ENCODE measurements at places on chromosomes 5 and 9.
A peak's percentile ranks its signal among the peaks of the same experiment; 100 is the strongest.

DNA sequence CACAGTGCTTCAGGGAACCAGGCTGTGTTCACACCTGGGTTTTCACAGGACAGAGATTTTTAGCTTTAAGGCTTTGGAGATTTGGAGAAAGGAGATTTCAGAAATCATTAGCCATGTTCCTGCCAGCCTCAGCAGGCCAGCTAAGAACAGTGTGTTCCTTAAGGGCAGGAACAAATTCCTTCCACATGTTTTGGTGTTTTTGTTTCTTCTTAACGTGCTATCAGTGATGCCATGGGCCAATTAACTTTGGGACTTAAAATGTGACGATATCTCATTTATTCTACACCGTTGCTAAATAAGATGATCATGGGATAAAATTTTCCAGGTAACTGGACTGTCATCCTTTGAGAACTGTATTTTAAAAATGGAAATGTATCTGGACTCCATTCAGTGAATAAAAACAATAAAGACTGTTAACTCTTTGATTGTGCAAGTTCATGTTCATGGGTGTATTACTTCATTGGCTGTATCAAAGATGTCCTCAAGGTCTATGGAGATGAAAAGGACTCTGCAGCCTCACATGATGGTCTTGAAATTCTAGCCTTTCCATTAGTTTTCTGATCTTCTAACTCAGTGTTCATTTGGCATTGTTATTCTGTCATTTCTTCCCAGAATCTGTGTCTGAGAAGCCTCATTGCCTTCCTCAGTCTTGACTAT lies 72.3 kb downstream of the ZNF366 start:
- no peak for DNase-seq

DNA sequence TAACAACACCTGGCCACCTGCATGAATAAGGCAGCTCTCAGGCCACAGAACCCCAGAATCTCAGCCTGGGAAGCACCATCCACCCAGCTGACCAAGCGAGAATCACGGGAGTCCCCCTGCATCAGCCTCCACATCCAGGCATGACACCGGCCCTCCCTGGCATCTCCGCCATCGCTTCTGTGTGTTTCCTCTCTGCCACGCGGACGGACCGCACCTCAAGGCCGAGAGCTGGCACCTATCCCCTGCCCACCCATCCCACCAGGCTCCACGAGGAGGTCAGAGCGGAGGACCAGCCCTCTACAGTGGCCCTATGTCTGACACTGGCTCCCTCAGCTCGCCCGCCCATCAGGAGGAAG lies 134.7 kb downstream of the COL23A1 start:
- no peak for DNase-seq

- DNase-seq = no peak
Observed at GRCh38 chr9:124299515-124300090, 41.9 kb downstream of the NEK6 start.

DNA sequence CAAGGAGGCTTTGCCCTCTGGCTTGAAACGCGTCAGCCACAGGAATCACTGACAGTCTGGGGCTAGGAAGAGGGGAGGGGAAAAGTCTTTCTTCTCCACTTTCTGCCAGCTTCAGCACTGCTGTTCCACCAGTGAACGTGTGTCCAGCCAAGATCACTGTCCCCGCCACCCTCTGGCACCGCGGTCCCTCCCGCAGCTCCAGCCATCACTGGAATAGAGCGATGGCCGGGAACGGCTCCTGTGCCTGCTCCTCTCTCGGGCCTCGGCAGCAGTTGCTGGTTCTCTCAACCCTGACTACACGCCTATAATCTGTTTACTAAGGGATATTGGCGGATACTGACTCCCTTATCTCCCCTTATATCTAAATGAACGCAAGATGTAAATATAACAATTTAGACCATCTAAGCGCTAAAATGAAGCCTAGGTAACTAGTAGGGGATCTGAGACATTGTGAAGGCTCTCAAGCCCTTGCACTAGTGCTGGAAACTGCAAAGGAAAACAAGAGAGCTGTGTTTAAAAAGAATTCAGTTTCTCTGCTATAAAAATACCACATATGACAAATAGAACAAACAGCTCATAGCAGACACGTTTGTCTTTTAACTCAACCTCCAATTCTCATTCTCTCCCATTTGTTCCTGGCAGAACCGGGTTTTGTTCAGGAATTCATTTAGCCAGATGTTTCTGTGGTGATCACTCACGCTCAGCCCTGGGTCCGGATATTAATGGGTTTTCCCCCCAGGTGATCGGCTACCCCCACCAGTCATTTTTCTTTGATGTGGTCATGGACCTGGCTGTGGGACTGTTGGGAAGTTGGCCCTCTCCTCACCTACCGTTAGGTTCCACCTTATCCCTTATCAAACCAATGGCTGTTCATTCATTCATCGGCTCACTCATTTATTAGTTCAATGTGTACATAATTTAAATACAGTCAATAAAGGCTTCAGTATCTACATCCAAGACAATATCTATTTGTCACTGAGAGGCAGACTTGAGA lies 149.8 kb downstream of the MED10 start:
- DNase-seq = no peak

DNA sequence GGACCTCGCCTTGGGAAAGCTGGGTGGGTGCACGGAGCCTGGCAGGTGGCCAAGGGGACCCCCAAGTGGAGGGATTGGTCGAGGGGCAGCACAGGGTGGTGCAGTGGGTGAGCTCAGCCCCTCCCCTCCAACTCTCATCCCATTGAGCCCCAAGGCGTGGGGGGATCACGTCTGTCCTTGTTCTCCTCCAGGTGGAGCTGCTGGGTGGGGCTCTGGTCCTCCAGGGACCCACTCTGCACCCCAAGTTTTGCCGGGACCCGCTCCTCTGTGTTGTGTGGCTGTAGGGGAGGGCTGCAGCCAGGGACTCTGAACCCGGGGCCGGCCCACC lies 3.6 kb upstream of the FUT7 start:
- DNase-seq = no peak

DNA sequence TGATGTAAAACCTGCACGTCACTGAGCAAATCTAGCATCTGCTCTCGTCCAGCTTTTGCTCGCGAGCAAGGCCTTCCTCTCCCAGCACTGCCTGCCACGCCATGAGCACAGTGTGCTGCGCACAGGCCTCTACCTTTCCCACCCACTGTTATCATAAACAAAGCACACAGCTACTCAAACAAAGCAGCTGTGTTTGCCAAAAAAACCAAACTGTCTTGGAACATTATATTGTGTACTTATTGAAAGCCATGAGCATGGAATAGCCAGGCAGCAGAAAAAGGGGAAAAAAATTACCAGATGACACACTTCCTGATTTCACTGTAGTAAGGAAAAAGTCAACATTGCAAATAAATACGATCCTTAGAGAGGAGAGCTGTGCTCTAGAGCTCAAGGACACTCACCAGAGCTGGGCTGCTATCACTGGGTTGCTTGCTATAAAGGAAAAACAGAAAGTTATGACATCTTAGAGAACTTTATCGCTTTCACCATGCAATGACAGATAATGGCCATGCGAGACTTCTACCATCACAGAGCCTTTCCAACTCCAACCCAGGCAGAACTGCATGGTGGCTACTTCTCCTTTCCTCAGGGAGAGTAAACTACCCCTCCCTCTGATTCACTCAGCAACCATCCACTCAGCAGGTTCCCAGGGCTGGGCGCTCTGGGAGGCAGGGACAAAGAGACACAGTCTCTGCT lies 69.6 kb downstream of the EPB41L4B start:
- DNase-seq = no peak

DNA sequence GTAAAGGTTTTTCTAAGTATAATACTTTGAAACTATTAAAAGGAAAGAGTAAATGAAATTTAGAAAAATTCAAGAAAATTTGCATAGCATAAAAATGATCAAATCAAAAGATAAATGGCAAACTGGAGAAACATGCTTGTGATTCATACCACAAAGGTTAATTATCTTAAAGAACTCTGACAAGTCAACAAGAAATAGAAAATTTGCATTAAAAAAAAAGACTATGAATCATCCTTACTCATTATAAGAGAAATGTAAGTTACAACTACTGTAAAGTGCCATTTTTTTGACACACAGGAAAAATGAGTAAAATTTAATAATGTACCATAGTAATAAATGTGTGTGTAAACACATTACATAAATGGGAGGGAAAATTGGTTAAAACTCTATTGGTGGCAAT lies 624.4 kb upstream of the C9orf72 start:
- no peak for DNase-seq

GRCh38 chr5:31638345-31638744 lies 586 bp upstream of the PDZD2 start:
- no peak for DNase-seq

GRCh38 chr9:134125413-134126095 lies 10.3 kb upstream of the WDR5 start:
- DNase-seq = no peak

DNA sequence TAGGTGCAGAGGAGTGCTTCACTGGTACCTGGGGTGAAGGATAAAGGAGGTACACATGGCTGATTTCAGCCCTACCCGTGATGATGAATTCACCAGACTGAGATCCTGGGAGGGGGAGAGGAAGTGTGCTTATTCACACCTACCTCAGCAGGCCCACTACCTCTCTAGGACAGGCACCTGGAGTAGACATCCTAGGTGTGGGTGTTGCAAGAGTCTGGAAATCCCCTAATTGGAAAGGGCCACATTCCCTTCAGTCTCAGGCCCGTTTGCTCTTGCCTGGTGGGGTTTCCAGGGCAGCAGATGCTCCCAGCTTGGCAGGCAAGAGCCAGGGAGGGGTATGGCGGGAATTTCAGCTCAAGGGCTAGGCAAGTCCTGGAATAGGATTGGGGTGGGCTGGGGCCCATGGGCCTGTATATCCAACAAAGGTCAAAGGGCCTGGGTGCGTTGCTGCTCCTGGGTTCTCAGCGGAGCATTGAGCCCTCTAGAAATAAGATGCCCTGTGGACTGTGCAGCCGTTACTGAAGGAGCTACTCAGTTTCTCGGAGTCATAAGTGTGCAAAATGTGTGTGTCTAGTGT lies 5.8 kb upstream of the CCL21 start:
- no peak for DNase-seq

GRCh38 chr5:32932241-32932935 lies 221.3 kb downstream of the NPR3 start:
- no peak for DNase-seq

- DNase-seq = no peak
Observed at GRCh38 chr5:16794269-16794913, 141.7 kb downstream of the MYO10 start.

GRCh38 chr9:115972362-115972761 lies 181.2 kb upstream of the PAPPA start:
- no peak for DNase-seq

DNA sequence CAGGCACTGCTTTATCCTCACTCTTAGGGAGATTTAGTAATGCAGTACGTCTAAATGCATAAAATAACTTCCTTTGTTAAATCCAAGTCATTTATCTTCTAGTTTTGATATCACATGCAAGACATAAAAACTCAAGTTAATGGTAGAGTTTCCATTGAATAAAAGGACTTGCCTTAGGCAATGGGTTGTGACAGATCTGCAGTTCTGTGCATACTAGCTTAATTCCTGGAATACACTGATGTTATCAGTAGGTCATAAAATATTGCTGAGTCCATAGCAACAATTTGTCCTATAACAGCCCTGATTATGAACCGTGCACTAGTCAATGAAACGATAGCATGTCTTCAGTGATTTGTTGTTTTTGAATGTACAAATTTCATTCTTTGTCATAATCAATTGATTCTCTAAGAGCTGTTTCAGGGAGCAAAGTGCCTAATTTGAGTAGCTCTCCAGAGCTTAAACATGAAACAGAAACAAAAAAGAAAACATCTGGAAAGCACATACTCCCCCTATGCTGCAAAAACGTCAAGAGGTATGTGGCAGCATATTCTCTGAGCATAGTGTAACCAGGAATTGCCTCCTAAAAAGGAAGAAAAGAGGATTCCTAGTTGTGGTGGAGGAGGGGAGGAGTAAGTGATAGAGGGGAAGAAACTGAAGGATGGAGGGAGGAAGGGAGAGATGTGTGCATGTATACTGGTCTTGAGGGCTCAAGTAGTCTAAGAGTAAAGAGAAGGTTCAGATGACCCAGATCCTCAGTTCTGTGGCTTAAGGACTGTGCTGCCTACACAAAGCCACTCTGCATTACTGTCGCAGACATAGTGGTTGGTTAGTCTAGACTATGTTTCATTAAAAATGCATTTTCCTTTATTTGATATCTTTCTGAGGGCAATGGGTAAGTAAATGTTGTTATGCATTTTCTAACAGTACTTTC lies 589.2 kb downstream of the PRR16 start:
- no peak for DNase-seq

- DNase-seq = no peak
Observed at GRCh38 chr9:107218829-107219485, 64.1 kb upstream of the RAD23B start.

DNA sequence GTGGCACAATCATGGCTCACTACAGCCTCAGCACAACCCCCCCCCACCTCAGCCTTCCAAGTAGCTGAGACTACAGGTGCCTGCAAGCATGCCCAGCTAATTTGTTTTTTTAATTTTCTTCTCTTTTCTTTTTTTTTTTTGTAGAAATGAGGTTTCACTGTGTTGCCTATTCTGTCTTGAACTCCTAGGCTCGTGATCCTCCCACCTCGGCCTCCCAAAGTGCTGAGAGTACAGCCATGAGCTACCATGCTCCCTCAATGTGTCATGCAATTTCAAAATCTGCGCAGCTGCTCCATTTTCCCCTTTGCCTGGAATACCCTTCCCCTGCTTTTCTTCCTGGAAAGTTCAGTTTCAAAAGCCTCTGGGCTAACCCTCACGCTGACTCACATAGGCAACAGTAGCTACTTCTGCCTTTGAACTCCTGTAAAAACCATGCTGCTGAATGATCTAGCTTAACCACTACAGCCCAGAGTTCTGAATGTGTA lies 71.0 kb upstream of the IL7R start:
- peak; percentile 73 for DNase-seq

DNA sequence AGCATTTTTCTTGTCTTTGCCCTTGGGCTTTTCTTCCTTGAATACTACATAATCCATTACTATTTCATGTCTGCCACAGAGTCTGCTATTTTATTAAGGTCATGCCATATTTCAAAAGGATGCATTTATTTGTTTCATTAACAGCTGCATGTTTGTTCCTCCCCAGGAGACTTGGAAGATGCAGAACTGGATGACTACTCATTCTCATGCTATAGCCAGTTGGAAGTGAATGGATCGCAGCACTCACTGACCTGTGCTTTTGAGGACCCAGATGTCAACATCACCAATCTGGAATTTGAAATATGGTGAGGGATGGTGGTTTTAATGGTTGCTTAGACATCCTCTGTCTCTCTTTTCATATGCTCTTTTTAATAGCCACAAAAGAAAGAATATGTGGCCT lies 4.0 kb downstream of the IL7R start:
- DNase-seq = no peak

DNA sequence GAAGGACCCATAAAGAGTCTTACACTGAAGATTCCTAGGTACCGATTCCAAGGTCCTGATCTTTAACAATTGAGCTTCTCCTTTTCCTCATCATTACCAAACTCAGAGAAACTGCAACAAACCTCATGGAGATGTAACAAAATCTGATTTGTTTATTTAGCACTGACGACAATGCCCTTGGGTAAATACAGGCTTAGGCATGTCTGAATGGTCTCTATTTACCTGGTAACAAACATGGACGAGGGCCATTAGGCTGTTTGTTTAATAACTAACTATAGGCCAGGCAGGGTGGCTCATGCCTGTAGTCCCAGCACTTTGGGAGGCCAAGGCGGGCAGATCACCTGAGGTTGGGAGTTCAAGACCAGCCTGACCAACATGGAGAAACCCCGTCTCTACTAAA lies 333.3 kb downstream of the AGTPBP1 start:
- no peak for DNase-seq

Data from activated CD4-positive, alpha-beta T cell treated with anti-CD3 and anti-CD28 coated beads for 36 hours (primary cell).